ENCODE measurements at places on chromosomes 12 and 14. TPM values are rescaled to one million over a fixed set of nuclear protein-coding genes. Genes with fewer than 3 reads are reported as not detected.

GRCh38 chr14:80213602-80214001 is 2.3 kb upstream of the DIO2 start:
- no peak for DNase-seq

DNA sequence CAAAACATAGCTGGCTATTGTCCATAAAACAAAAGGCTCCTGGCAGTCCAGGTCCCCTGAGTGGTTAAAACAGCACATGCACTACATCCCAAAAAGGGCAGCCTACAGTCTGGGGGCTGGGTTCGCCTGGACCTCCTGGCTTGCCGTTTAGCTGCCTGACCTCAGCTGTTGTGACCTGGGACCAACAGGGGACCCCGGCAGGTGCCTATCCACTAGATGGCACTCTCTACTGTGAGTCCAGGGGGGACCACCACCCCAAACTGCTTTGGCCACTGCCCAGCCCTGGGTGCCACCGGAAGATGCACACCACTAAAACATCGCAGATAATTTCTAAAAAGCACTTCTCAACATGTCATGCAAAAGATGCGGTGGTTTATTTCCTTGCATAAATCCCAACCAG is 2.9 kb upstream of the RTL1 start:
- DNase-seq = no peak

DNA sequence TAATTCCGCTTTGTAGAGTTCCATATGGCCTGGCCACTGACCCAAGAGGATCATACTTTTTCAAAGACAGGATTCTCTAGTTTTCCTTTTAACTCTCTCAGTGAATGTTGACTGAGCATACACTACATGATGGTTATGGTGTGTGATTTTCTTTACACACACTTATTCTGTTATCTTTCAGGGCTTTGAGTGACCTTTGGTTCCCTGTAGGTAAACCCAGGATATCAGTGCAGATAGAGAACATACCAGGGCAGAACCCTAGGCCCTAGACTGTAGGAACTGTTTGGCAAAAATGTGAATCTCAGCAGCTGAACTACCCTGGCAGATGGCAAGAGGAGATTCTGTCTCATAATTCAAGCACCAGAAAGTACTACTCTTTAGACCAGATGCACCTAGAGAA is 159.6 kb downstream of the KCNA5 start:
- no peak for DNase-seq

- DNase-seq = no peak
Observed at GRCh38 chr14:69606258-69607184, 4.9 kb upstream of the SUSD6 start.

GRCh38 chr12:130202201-130202600 is 39.9 kb downstream of the FZD10 start:
- no peak for DNase-seq

DNA sequence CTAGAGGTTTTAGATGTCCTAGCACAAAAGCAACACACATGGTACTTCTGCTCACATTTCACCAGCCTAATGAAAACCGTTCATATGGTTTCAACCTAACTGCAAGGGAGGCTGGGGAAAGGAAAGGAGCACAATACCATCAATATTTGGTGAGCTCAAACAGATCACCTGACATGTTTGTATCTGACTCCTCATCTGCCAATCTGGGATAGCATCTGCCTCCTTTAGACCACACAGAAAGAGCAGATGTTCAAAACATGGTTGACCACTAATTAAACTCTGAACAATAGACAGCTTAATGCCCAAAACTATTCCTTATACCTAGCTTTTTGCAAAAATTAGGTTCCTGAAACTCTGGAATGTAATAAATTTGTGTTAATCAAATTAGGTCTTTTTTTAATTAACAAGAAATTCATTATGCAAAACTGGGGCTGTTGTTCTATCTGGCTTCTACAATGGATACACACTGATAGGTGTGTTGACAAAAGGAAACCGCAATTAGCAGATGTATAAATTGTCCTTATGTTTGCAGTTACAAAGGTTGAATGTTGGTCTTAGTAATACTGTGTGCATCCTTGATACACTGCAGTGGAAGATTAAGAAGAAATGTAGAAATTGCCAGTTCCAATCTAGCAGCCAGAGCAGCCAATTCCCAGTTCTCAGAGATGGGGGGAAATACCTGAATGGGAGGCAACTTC is 89.3 kb downstream of the DUSP6 start:
- DNase-seq = no peak

DNA sequence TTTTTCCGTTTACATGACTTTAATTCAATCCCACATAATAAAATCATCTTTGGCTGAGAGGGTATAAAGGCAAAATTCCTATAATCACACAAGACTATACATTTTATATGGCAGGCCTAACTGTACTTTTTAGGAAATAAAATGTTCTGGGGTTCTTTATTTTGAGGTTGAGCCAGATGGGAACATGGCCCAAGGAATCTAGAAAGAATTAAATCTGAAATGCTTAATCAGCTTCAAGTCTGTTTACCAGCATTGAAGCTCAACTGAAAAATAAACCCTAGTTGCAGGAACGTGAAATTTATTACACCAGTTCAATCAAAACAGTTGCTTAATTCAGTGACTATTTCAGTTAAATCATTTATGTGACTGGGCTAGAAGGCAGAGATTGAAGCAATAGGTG is 191.0 kb upstream of the BTG1 start:
- no peak for DNase-seq

DNA sequence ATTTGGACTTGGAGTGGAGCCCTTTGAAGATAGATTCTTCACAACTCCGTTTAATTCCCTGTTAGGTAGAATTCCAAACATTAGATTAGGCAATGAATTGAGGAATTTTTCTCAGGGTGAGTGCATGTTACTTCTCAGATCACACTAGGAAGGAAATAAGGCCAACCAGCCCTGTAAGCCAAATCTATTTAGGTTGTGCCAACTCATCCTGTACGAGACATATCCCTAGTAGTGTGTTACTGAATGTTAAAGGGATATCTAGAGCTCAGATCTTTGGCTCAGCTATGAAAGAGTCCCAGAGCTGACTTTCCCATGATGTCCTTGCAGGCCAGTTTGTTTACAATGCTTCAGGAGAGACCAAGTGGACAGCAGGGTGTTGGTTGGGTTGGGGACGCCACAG is 45.6 kb downstream of the GPHB5 start:
- DNase-seq = no peak

DNA sequence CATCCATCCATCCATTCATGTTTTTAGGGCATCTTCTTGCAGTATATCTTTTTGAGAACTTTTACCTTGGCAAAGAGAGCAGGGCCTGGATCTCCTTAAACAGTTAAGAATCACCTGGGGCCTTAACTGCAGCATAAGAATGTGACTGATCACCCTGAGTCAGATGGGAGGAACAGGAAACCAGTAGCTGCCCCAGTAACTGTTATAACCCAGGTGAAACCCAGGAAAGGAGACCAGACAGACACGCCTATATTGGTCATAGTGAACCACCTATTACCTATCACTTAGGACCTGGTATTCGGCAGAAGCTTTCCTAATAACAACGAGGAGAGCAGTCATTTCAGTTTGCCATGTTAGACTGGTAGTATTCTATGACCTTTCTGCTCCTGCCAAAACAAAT is 43.4 kb upstream of the NR2C1 start:
- DNase-seq = no peak

- DNase-seq = no peak
Observed at GRCh38 chr12:21634245-21634644, 23.4 kb downstream of the LDHB start.

GRCh38 chr12:108700833-108701541 is 30.3 kb downstream of the CORO1C start:
- no peak for DNase-seq

DNA sequence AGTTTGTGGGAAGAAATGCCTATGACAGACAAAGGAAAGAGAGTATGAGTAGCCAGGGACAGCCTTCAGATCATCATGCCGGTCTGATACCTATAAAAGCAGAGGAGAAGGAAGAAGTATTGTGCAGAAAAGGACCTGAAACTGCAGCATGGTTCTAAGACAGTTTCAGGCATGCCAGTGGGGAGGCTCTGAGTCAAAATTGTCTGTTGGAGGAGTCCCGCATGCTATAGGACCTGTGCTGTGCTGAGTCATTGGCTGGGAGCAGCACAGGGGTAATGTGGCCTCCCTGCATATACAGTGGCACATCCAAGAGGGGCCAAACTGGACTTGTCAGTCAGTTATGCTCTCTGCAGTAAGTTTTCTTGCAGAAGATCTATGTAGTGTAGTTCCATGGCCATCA is 40.7 kb downstream of the NEUROD4 start:
- DNase-seq = no peak

- DNase-seq = no peak
Observed at GRCh38 chr12:65634061-65634460, 190.2 kb upstream of the HMGA2 start.

- no peak for DNase-seq
Observed at GRCh38 chr14:93090826-93091555, 24.7 kb downstream of the ITPK1 start.

DNA sequence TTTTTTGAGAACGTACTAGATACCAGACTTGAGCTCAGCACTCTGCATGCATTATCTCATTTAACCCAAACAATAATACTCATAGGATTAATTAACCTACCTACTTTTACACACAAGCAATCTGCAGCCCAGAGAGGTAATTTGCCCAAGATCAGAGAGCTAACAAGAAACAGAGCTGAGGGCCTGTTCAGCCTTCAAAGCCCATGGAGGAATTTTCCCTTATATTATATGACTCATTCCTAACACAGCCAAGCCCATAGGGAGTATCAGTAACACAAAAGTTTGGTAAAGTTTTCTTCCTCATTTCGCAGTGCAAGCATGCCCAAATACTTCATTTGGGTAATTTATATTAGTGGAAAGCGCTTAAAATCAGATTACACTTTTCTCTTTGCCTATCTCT is 94.7 kb downstream of the GALC start:
- no peak for DNase-seq

GRCh38 chr12:50765095-50765911 is 1.4 kb downstream of the ATF1 start:
- DNase-seq = peak; percentile 16

DNA sequence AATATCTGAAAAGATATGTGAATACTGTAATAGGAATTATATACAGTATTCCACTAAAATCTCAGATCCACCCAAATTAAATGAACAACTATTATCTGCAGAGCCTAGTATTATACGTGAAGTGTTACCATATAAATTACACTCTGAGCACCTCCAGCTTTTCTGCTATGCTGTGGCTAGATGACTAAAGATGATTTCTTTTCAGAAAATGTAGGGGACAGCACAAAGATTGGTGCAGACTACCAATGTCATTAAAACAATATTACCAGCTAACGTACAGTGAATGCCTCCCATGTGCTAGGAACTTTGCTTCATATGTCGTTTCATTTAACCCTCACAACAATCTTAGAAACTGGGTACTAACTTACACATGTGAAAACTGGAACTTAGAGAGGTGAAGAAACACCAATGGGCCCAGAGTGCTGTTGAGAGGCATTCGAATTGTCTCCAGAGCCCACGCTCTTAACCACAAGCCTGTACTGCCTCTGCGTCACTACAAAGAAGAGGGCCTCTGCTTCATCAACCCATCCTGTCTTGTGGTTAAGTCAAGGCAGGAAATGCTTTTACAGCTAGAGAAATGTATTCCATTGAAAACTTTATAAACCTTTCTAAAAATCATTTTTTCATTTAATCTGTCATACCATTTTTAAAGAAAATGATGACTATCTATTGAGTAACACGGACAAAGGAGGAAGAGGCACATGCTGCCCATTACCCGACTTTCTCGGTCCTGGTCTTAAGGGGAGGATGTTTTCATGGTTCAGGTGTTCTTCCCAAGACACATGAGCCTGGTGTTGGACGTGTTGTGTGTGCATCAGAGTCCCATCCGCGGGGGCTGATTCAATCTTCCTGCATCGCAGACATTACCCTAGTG is 1.3 kb downstream of the GPR65 start:
- peak; percentile 50 for DNase-seq

DNA sequence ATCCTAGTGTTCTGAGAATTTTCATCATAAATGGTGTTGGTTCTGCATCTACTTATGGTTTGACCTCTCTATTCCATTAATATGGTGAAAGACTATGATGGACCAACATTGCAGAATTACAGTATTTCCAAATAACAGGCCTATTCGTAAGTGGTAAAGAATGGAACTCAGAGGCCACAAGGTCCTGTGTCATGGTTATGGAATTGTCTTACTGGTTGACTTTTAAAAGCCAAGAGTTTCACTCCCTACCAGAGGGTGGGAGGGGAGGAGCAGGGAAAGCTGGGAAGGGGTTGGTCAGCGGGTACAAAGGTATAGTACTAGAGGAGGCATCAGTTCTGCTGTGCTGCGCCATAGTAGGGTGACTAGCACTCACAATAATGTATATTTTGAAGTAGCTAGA is 153.4 kb downstream of the TMEM132D start:
- DNase-seq = no peak

- DNase-seq = no peak
Observed at GRCh38 chr14:45699471-45699870, 446.5 kb upstream of the MIS18BP1 start.

GRCh38 chr12:117900561-117900960 is 68.2 kb downstream of the KSR2 start:
- DNase-seq = no peak

DNA sequence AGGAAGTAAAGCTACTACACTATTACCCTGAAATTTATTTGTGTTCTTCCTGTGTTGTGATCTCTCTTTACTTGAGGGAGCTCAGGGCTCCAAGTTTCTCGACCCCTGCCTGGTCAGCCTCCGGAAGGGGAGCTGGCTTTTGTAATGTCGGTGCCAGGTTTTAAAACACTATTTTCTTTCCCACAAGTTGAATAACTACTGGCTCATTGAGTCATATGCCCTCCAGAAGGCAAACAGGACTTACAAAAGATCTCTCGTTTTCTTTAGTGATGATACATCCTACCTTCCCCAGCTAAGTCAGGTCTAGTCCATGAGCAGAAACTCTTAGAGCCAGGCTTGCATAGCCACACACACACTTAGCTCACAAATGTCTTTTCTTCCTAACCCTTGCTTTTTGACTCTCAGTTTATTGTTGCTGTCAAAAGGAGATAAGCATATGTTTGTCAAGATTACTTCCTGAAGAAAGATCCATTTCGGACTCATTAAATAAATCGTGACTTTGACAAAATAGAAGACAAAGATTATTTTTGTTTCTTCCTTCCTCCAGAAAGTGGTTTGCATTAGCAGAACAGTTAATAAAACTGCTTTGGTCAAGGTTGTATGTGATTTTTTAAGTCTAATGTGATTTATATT is 209.8 kb upstream of the FLRT2 start:
- DNase-seq = no peak

- DNase-seq = no peak
Observed at GRCh38 chr12:69512820-69513219, 42.6 kb downstream of the FRS2 start.

- no peak for DNase-seq
Observed at GRCh38 chr14:61513986-61514830, 181.1 kb upstream of the HIF1A start.

GRCh38 chr12:105219261-105220028 is 16.5 kb downstream of the APPL2 start:
- DNase-seq = no peak

GRCh38 chr14:69695322-69696203 is 71.4 kb upstream of the SRSF5 start:
- DNase-seq = no peak

GRCh38 chr12:47412601-47413236 is 293.1 kb downstream of the RPAP3 start:
- DNase-seq = no peak

Gene KNTC1
- 62.7 TPM for total RNA-seq

Gene KERA
- total RNA-seq = not detected

Gene RGS6
- not detected for total RNA-seq

Gene PPP1R36
- total RNA-seq = not detected

Gene CCDC197
- total RNA-seq = 0.35 TPM

Gene FOXG1
- not detected for total RNA-seq

Gene TRAFD1
- 52.3 TPM for total RNA-seq

Gene RXYLT1
- total RNA-seq = 27.1 TPM

Gene SSTR1
- not detected for total RNA-seq

Gene NXPH4
- total RNA-seq = 0.20 TPM

Gene NEUROD4
- not detected for total RNA-seq

Gene SAMD15
- 0.90 TPM for total RNA-seq

All from activated T-cell treated with anti-CD3 and anti-CD28 coated beads, Interleukin-2, amount 50 U/mL, for 4 hours (primary cell).